ENCODE measurements at places on chromosomes 11 and 22.

GRCh38 chr22:49583886-49584505 is 243.7 kb downstream of the BRD1 start:
- DNase-seq: no peak

DNA sequence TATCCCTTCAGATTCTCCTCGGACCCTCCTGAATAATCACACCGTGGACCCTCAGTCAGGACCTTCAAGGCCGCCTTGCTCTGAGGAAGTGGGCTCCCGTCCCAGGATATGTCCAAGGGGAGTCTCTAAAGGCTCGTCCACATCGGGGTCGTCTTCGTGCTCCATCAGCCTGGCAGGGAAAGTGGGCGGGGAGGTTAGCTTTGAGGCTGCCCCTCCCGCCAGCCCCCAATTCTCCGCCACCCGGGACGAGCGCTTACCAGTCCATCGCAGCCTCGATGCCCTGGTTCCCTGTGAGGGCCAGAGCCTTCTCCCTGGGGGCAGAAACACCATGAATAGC is 472 bp downstream of the UBXN1 start:
- no peak for DNase-seq

DNA sequence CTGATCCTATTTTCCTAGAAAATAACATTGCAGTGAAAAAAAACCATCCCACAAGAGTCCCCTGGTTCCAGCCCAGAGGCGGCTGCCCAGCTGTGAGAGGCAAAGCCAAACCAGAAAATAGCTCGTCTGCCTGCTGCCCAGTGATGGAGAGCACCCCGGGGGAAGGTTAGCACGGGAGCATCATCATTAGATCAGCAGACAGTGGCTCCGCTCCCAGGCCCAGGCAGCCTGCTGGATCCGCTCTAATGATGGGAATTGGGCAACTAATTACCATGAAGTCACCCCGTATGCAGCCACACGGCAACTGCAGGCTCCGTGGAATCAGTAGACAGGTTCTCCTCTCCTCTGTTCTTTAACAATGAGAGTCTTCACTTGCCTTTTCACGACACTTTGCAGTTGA is 17.1 kb upstream of the B3GAT1 start:
- DNase-seq: no peak

DNA sequence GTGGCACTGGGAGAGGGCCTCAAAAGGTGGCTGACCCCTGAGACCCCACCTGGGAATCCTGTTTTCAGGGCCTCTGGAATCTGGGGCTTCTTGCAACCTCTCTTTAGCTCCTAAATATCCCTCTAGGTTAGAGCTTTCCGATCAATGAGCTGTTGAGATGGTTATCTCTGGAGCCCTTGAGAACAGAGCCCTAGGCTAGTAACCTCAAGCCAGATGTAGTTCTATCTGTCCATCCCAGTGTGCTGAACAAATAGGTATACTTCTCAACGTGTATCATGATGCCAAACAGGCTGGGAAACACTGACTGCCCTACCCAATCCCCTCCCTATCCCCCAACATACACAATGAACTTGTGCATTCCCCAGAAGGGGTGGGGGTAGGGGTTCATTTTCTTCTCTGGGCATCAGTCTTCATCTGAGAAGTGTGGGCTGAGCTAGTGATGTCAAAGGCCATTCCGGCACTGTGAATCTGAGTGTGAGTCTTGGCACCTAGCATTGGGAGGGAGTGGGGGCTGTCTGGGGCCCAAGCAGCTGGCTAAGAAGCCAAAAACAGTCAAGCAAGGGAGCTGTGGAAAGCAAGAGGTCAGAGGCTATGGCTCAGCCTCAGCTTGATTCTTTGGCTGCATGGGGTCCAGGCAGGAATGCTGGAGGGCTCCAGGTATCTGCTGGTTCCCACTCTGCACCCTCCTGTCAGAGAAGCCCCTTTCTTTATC is 17.3 kb downstream of the CD82 start:
- no peak for DNase-seq

- DNase-seq: no peak
These were observed 63.7 kb downstream of the HIPK3 start for GRCh38 chr11:33320814-33321330.

DNA sequence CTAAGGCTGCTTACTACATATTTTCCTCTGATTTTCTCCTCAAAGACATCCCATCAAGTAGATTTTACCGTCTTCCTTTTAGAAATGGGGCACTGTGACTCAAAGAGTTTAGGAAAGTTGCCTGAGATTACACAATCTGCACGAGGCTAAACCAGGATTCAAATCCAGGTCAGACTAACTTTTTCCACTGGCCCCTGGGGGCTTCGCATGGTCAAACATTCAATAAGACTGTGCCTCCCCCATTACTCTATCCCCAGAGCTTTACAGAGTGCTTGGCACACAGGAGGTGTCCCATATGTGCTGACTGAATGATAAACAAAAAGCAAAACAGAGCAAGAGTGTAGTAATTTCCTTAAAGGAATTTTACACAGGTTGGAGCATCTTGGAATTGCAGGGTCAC is 118.1 kb upstream of the TEAD1 start:
- no peak for DNase-seq

GRCh38 chr11:114918286-114918685 is 240.0 kb downstream of the NXPE2 start:
- no peak for DNase-seq

DNA sequence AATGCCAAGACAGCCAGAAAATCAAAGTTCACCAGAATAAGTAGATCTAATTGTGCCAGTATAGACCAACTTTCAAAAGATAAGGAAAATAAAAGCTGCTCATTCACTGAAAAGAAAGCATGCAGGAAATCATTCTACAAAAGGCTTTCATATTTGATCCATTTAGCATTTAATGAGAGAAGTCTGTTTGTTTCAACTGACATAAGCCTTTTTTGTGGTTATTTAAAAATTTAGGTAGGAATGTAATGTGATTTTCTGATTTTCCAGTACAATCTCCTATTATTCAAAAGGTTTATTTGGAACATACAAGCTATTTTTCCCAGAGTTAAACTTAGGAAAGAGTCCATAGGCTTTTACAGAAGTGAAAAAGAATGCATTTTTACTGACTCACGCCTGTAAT is 92.7 kb downstream of the SBF2 start:
- no peak for DNase-seq

GRCh38 chr11:128290106-128290840 is 297.1 kb downstream of the ETS1 start:
- DNase-seq: peak; percentile 44

DNA sequence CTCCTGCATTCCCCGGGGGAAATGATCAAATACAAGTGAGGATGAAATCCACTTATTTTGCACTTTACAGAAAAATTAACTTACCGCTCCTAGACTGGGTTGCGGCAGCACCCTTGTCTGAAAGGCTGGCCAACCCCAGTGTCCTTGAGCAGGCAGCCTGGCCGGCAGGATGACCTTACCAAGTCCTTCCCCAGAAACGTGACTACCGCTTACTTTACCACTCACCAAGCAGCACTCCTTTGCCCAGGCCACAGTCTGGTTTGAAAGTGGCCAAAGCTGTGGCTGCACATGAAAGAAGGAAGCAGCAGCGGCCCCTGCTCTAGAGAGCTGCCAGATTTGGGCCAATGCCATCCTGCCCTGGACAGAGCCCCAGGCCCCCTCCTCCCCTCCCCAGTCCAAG is 20.3 kb downstream of the MYH9 start:
- DNase-seq: no peak

- DNase-seq: no peak
These were observed 11.1 kb upstream of the LARGE1 start for GRCh38 chr22:33931406-33931805.

DNA sequence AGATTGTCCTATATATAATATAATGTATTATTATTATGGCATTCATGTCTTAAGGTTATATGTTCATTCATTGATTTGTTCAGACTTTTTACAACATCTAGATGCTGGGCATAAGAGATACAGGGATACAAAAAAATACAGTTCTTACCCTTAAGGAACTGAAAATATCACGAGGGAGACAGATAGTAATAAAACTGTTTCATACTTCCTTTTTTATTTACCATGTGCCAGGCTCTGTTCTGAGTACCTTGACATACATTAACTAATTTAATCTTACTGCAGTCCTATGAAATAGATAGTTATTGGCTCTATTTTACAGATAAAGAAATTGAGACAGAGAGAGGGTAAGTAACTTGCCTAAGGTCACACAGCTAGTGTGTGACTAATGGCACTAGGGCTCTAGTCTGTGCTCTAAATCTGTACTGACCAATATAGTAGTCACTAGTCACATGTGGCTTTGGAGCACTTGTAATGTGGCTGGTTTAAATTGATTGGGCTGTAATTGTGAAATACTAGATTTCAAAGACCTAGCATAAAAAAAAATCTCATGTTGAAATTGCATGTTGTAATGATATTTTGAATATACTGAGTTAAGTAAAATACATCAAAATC is 21.3 kb downstream of the TRIM44 start:
- no peak for DNase-seq

GRCh38 chr11:111520560-111520959 is 6.0 kb downstream of the HOATZ start:
- no peak for DNase-seq

DNA sequence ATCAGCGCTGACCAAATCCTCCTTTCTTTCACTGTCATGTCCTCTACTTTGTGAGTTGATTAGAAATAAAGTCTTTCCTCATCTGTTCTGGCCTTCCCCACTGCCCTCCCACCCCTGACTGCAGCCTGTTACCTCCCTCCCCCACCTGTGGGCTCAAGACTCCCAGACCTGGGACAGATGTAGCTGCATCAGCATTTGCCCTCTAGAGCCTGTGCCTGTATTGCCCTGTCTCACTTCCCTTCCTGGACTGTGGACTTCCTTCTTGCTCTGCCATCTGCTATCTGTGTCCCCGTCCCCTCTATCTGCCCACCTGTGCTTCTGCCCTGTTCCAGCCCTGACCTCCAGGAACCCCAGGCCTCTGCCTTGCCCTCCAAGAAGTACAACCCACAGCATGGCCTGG is 122.5 kb downstream of the GALNT18 start:
- no peak for DNase-seq

DNA sequence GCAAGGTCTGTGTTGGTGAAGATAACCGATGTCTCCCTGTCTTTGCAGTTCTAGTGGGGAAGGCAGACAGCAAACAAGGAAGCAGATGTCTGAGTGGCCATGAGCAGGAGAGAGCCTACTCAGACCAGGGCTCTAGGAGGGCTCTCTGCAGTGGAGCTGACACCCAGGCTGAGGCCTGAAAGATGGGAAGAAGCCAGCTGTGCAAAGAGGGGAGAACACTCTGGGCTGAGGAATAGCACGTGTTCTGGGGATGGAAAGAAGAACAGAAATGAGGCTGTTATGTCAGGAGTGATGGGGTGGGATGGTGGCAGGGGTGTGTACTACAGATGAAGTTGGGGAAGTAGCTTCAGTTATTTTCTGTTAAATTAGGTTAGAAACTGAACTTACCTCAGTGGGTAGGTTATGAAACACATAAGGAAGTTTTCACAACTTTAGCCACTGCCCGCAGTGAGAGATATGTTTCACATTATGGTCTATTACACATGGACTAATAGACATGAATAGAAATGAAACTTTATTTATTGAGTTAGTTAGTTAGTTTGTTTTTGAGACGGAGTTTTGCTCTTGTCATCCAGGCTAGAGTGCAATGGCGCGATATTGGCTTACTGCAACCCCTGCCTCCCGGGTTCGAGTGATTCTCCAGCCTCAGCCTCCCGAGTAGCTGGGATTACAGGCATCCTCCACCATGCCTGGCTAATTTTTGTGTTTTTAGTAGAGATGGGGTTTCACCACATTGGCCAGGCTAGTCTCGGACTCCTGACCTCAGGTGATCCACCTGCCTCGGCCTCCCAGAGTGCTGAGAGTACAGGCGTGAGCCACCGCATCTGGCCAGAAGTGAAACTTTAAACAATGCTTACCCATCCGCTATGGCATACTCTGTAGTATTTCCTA is 7.8 kb downstream of the DCPS start:
- DNase-seq: no peak

- DNase-seq: no peak
These were observed 347.6 kb downstream of the LUZP2 start for GRCh38 chr11:24844406-24844805.

DNA sequence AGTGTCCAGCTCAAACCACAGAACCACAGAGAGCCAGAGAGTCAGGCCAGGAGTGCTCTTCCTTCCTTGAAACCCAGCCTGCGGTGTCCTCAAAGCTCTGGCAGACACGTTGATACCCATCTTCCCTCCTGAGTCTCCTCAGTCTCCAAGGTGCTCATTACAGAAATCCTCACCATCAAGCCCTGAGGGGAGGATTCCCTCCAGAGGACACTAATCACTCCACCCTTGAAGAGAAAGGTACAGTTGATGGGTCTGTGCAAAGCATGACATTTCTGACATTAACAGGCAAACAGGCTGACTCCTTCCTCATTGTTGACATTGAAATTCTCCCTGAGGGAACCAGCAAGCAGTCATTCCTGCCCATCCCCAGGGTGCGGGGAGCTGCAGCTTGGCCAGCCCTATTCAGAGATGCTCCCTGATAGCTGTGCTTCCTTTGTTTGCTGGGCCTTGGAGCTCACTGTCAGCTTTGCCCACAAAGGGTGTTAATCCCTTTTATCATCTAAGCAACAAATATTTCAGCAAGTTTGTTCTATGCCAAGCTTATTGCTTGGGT is 101.7 kb upstream of the CSNK2A3 start:
- DNase-seq: no peak

GRCh38 chr11:35049859-35050531 is 89.0 kb upstream of the CD44 start:
- DNase-seq: no peak

- no peak for DNase-seq
These were observed 4.6 kb downstream of the TMEM86A start for GRCh38 chr11:18703001-18703763.

DNA sequence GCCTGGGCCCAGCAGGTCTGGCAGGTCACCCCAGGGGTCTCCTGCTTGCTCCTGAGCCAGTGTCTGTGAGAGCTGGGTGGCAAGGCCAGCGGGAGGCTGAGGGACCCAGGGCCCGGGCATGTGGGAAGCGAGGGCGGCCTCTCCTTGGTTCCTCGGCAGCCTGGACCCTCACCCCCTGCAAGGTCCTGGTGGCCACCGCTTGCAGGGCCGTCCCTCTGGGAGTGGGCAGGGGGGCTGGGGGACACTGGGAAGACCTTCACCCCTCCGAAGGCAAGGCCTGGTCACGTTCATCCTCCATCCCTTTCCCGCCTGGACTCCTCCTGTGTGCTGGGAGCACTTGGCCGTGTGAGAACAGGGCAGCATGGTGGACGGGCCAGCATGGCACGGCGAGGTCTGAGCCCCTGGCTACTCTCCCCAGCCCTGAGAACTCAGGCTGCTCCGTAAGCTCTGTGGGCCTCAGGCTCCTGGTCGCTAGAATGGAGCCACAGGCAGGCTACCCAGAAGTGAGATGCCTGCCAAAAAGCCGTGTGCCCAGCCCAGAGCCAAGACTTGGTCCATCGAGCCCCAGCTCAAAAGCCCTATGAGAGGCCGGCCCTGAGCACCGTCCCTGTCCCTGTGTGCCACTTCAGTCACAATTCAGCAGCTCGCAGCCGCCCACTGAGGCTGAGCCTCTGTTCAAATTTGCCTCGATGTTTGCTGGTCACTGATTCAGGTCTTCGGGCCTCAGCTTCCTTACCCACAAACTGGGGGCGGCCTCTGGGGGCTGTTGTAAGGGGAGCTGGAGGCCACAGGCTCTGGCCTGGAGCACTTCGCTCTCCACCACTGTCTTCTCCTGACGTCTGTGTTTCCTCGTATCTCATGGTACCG is 45.0 kb downstream of the IGLL1 start:
- no peak for DNase-seq
